Tibial artery (tissue), 4 donors: ENCODE measurements at places on chromosomes 12 and 14.

DNA sequence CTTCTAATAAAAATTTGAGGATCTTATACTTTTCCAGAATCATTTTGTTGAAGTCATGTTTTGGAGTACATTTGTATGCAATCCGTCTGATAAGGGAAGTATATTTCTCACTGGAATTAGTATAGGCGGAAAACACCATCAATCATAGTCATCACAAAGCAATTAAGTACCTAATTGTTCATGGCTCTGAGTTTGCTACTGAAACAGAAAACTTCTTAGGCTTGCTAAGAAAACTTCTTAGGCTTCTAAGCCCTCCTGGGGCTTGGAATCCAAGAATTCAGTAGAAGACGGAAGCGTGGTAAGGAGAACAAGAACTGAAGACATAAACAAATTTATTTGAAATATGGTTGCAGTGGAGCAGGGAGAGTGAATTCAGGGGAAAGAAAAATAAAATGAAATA is 636.3 kb downstream of the DIO2 start:
- H3K4me3 ChIP-seq, result no peak overlapping the region
- no peaks in the 10 kb centered on the region for H3K27me3 ChIP-seq
- no peaks in the 10 kb centered on the region for H3K36me3 ChIP-seq
- no peak for DNase-seq
- H3K27ac ChIP-seq, result no peak overlapping the region
- H3K4me1 ChIP-seq, result no peaks in the 10 kb centered on the region

GRCh38 chr12:125205386-125205785 is 140.2 kb downstream of the AACS start:
- no peaks in the 10 kb centered on the region for H3K4me1 ChIP-seq
- no peaks in the 10 kb centered on the region for H3K36me3 ChIP-seq
- no peak overlapping the region for H3K4me3 ChIP-seq
- DNase-seq, result no peak
- no peak overlapping the region for H3K27ac ChIP-seq

DNA sequence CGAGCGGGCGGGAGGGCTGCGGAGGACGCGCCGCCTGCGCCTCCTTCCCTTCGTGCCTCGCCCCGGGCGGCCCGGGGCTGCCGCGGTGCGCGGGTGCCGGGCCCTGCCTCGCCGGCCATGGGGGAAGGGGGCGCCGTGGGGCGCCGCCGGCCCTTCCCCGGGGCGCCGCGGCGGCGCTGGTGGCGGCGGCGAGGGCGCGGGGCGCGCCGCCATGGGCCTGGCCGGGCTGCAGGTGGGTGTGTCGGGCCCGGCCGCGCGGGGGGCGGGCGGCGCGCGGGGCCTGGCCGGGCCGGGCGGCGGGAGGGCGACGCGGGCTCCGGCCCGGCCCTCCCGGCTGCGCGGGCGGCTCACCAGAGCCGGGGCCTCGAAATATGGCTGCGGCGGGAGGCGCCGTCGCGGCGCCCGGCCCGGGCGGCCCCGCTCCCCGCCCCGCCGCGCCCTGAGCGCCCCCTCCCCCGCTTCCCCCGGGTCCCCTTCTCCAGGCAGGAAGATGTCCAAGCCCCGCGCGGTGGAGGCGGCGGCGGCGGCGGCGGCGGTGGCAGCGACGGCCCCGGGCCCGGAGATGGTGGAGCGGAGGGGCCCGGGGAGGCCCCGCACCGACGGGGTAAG is 5.1 kb downstream of the KMT5A start:
- no peaks in the 10 kb centered on the region for H3K27me3 ChIP-seq
- H3K4me3 ChIP-seq, result peak overlapping the region; percentile 59
- peaks cover 40% of the 10 kb centered on the region for H3K4me1 ChIP-seq
- no peak for DNase-seq

- no peaks in the 10 kb centered on the region for H3K27me3 ChIP-seq
- no peaks in the 10 kb centered on the region for H3K4me1 ChIP-seq
- H3K27ac ChIP-seq, result no peak overlapping the region
- no peak overlapping the region for H3K4me3 ChIP-seq
- H3K36me3 ChIP-seq, result no peaks in the 10 kb centered on the region
These were observed 259.9 kb upstream of the DDHD1 start for GRCh38 chr14:53412819-53413675.

- no peaks in the 10 kb centered on the region for H3K4me1 ChIP-seq
- H3K4me3 ChIP-seq, result no peak overlapping the region
- no peak overlapping the region for H3K27ac ChIP-seq
- DNase-seq, result no peak
- no peaks in the 10 kb centered on the region for H3K36me3 ChIP-seq
These were observed 304.3 kb upstream of the KITLG start for GRCh38 chr12:88884600-88884999.

- no peaks in the 10 kb centered on the region for H3K36me3 ChIP-seq
- peaks cover 58% of the 10 kb centered on the region for H3K4me1 ChIP-seq
- H3K27ac ChIP-seq, result peak overlapping the region; percentile 55
- no peak overlapping the region for H3K4me3 ChIP-seq
- peak; percentile 41 for DNase-seq
These were observed 184.7 kb downstream of the TSPAN9 start for GRCh38 chr12:3261782-3262359.

DNA sequence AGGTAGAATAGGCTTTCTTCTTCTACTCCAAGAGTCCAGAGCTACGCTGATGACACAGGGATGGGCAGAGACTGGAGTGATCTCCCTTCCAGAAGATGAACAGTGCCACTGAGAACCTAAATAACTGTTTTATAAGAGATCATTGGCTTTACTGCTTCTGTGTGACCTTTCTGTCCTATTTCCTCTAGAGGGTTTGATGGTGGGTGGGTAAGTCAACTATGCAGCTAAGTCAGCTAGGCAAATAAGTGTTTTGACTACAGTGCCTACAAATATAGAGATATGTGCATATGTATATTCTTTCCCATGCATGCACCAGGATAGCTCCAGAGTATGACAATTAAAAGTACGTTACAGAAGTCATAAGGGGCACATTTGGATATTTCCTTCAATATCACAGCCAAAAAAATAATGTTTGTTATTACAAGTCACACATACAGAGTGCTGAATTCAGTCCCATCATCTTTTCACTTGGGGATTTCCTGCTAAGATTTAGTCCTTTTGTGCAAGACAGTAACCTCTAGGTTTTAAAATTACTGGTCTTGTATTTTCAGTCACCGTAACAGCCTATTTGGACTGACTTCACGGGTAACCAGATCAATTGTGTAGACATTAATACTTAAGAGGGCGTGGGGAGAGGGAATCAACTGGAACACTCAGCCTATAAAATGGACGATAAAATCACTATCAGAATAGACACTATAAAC is 412.6 kb upstream of the SOX5 start:
- no peaks in the 10 kb centered on the region for H3K4me1 ChIP-seq
- H3K36me3 ChIP-seq, result no peaks in the 10 kb centered on the region
- H3K27ac ChIP-seq, result no peak overlapping the region
- no peak for DNase-seq

DNA sequence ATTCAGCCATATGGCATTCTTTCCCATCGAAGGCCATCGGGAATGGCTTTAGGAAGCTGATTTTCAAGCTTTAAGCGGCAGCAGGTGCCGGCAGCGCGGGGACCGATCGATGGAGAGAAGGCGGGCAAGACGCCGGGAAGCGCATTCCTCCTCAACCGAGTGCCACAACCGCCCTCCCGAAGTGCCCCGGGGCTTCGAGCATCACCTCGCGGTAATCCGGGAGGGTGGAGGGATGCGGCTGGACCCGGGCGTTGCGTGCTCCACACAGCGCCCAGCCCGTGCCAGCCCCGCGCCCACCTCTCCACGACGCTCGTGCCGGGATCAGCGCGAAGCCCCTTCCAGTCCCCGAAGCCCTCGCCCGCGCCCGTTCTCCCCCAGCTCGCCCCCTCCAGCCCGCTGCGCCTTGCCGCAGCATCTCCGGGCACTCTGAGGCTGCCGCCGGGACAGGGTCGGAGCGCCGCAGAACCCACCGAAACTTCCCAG is 3.2 kb downstream of the USP44 start:
- DNase-seq, result no peak
- no peaks in the 10 kb centered on the region for H3K36me3 ChIP-seq

GRCh38 chr14:44782775-44783238 is 178.9 kb downstream of the KLHL28 start:
- H3K36me3 ChIP-seq, result no peaks in the 10 kb centered on the region
- H3K27me3 ChIP-seq, result no peaks in the 10 kb centered on the region
- H3K4me1 ChIP-seq, result no peaks in the 10 kb centered on the region
- H3K27ac ChIP-seq, result no peak overlapping the region
- no peak overlapping the region for H3K4me3 ChIP-seq
- DNase-seq, result no peak

GRCh38 chr14:51996148-51996746 is 6.9 kb downstream of the RTRAF start:
- H3K4me1 ChIP-seq, result no peaks in the 10 kb centered on the region
- DNase-seq, result no peak
- H3K27me3 ChIP-seq, result no peaks in the 10 kb centered on the region
- no peak overlapping the region for H3K27ac ChIP-seq
- H3K4me3 ChIP-seq, result no peak overlapping the region
- H3K36me3 ChIP-seq, result peaks cover 60% of the 10 kb centered on the region

- H3K4me3 ChIP-seq, result no peak overlapping the region
- peaks cover 20% of the 10 kb centered on the region for H3K27me3 ChIP-seq
- no peaks in the 10 kb centered on the region for H3K36me3 ChIP-seq
- H3K27ac ChIP-seq, result no peak overlapping the region
These were observed 179.3 kb upstream of the ALG10B start for GRCh38 chr12:38137287-38137686.

GRCh38 chr14:76314521-76315034 is 61.4 kb upstream of the ESRRB start:
- peak; percentile 32 for DNase-seq
- H3K4me3 ChIP-seq, result no peak overlapping the region
- H3K27ac ChIP-seq, result no peak overlapping the region
- H3K36me3 ChIP-seq, result no peaks in the 10 kb centered on the region
- no peaks in the 10 kb centered on the region for H3K27me3 ChIP-seq
- H3K4me1 ChIP-seq, result peaks cover 15% of the 10 kb centered on the region

- peaks cover 22% of the 10 kb centered on the region for H3K4me1 ChIP-seq
- H3K27ac ChIP-seq, result no peak overlapping the region
- DNase-seq, result no peak
These were observed 180.9 kb downstream of the NTF3 start for GRCh38 chr12:5612556-5613410.

DNA sequence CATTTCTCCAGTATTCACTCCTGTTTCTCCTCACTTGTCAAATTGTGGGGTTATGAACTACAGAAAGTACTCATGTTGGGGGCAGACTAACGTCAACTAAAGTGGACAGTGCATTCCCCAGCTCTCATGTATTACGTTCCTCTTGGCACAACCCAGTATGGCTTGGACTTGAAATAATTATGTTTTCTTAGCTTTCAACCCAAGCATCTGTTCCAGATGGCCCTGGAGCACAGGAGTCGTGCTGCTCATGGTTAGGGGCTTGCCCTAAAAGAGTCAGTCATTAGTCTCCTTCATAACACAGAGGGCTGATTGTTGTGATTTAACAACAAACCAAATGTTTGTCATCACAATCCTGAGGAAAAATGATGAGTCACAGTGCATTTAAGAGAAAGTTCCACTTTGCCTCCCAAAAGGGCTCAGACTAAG is 154.4 kb downstream of the RPAP3 start:
- H3K36me3 ChIP-seq, result no peaks in the 10 kb centered on the region
- H3K27ac ChIP-seq, result no peak overlapping the region
- no peaks in the 10 kb centered on the region for H3K27me3 ChIP-seq
- H3K4me1 ChIP-seq, result no peaks in the 10 kb centered on the region
- DNase-seq, result no peak

DNA sequence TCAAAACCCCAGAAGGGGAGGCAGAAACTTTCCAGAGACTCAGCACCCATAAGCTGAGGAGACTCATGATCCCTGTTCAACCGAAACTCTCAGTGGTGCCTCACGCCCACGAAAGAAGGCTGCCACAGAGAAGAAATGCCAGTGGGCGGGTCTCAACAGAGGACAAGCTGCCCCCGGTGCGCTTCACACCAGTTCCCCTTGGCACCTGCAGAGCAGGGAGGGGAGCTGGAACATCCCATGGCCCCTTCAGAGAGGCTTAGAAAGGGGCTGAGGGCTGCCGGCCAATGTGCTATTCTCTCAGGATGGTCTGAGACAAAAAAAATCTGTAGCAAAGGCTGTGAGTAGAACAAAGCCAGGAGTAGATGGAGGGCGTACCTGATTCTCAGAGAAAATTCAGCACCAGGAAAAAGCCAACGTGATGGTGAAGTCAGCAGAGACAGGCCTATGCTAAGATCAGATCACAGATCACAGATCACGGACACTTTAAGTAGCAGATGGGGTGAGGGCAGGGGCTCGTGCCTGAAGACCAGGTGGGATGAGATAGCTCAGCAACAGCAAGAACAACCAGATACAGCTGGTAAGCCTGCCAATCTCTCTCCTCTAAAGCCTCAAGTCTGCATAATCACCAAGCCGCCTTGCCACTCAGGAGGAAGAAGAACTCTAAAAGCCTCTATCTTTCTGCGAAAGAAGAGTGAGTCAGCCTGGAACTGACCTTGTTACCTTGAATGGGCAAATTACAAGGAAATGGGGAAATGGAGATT is 206.4 kb upstream of the GRIP1 start:
- no peak overlapping the region for H3K27ac ChIP-seq
- no peaks in the 10 kb centered on the region for H3K4me1 ChIP-seq
- H3K36me3 ChIP-seq, result no peaks in the 10 kb centered on the region
- no peak overlapping the region for H3K4me3 ChIP-seq

DNA sequence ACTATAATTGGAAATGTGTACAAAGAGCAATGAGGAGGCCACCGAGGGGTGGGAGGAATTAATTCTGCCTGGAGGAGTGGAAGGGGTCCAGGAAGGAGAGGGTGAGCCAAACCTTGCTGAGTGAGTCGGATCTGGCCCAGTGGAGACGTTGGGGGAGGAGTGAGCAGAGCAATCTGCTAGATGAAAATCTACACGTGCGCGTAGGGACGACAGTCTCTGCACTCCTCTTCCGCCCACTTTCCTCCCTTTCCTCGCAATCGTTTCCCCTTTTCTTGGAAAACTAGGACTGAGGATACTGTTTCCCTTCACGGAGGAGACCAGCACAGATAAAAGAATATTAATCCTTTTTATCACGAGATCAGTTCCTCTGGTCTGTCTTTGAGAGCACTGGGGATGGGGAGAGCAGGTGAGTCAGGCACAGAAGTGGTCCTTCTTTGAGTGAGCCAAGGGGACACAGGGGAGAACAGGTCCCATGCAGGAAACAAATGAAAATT is 2.9 kb upstream of the NAB2 start:
- H3K27me3 ChIP-seq, result no peaks in the 10 kb centered on the region
- no peak for DNase-seq
- peaks cover 26% of the 10 kb centered on the region for H3K4me1 ChIP-seq
- H3K4me3 ChIP-seq, result peak overlapping the region; percentile 91
- peaks cover under 1% of the 10 kb centered on the region for H3K36me3 ChIP-seq
